Hematopoietic multipotent progenitor cell treated with erythropoietin and hydrocortisone succinate and interleukin-3 and kit ligand, for 6 days (in vitro differentiated cells): ENCODE measurements at places on chromosomes 1 and 21.

GRCh38 chr1:220818421-220819173 is 31.9 kb downstream of the MTARC1 start:
- DNase-seq = no peak

DNA sequence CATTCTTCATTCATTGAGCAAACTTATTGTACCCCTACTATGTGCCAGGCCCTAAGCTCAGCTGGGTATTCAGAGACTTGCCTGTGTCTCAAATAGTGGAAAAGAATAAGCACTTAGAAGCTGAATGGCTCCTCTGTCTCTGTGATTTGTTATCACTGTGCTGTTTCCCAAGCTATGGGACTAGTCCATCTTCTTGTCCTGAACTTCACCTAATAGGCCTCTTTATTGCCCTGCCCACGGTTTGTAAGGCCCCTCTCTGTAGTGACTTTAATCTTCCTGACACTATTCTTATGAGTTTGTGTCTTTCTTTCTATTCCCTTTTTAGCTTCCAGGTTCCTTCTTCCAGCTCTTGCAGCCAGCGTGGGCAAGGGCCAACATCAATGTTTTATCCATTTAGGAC is 85.4 kb upstream of the LPGAT1 start:
- no peak for DNase-seq

DNA sequence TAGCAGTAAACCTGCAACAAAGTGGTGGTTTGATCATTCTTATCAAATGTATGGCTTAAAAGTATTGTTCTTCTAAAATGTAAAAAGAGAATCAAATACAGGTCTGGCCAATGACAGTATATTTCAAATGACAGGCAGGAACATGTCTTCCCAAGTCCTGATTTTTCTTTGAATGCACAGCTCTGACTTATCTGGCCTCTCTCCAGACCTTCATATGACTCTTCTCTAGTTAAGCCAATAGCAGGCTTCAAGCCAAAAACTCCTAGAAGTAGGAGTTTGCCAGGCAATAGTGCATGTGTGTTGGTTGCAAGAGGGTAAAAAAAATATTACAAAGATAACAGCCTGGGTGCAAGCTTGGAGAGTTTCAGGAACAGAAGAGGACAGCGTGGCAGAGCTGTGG is 345.5 kb downstream of the SMYD3 start:
- DNase-seq = no peak

DNA sequence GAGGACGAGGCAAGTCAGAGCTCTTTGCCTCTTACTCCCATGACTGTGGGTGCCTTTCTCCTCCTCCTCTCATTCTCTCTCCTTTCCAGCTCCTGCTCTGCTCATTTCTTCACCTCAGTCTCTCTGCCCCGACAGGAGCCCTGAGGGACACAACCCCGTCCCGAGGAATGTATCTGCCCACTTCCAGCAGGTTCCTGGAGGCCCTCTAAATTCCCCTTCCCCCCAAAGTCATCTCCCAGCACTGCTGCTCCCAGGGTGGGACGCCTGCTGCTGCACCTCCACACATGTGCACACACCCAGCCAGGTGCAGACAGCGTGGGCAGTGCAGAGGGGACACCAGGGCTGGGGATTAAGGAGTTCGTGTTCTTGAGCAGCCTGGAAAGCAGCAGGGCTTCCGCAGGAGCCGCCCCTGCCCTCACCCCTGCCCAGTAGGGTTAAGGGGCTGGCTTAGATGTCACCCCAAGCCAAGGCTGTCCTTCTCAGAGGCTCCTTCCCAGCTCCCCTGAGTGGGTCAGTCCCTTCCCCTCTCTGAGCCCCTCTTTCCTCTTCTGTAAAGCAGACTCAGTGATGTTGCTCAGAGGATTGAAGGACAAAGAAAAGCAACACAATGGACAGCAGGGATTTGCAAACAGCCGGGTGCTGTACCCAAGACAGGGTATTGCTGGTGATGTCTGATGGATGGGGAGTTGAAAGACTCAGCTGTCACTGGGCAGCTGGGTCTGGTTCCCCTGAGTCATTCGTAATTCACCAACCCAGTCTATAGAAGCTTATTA is 346.0 kb downstream of the MATN1 start:
- no peak for DNase-seq

DNA sequence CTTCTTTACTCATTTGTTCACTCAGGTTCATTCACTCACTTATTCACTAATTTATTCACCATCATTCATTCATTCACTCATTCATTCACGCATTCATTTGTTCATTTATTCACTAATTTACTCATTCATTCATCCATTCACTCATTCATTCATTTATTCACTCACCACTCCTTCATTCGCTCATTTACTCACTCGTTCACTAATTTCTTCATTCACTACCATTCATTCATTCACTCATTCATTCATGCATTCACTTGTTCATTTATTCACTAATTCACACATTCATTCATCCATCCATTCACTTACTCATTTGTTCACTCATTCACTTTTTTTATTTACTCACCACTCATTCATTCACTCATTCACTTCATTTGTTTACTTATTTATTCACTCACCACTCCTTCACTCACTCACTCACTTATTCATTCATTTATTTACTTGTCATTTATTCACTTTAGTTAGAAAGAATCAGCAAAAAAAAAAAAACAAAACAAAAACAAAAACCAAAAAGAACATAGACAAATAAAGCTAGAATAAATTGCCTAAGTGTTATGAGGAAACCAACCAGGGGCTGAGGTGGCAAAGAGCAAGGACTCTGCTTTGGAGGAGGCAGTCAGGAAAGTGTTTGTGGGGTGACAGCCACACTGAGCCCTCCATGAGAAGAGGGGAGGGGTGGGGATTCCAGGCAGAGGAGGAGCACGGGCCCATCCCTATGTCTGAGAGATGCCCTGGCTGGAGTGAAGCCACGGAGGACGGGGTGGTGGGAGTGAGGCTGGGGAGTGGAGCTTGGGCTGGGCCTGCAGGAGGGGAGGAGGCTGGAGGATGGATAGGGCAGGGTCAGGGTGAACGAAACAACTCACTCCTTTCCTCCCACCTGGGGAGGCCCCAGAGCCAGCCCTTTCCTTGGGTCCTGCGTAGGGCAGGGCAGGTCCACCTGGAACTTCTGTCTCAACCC is 129.2 kb upstream of the WNT4 start:
- no peak for DNase-seq

DNA sequence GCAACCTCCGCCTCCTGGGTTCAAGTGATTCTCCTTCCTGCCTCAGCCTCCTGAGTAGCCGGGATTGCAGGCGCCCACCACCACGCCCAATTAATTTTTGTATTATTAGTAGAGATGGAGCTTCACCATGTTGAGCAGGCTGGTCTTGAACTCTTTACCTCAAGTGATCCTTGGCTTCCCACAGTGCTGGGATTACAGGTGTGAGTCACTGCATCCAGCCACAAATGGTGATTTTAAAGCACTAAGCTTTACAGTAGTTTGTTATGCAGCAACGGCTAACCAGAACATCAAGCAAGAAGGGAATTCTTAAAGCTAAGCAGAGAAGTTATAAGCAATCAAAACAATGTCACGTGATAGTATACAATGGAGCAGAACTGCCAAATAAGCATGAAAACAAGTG is 65.7 kb downstream of the NVL start:
- no peak for DNase-seq

- no peak for DNase-seq
Observed at GRCh38 chr21:35578347-35578782, 482.0 kb downstream of the SETD4 start.

DNA sequence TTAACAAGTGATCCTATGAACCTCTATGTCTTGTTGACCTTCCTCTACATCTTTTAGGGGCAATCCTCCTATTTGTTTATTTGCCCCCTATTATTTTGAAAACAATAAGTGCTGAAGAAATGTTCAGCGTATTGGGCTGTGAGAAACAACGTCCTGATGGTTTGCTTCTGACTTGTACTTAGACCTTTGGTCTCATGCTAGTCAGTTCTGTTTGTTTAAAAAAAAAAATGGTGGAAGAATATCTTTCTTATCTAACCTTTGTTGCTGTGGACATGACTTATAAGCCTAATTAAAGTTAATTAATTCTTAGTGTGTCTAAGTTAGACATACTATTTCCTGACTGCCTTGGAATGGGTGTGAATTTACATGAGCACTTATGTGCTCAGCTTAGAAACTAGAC is 20.7 kb downstream of the ATP1A1 start:
- no peak for DNase-seq

- DNase-seq = no peak
Observed at GRCh38 chr1:244104309-244105060, 53.4 kb downstream of the ZBTB18 start.

DNA sequence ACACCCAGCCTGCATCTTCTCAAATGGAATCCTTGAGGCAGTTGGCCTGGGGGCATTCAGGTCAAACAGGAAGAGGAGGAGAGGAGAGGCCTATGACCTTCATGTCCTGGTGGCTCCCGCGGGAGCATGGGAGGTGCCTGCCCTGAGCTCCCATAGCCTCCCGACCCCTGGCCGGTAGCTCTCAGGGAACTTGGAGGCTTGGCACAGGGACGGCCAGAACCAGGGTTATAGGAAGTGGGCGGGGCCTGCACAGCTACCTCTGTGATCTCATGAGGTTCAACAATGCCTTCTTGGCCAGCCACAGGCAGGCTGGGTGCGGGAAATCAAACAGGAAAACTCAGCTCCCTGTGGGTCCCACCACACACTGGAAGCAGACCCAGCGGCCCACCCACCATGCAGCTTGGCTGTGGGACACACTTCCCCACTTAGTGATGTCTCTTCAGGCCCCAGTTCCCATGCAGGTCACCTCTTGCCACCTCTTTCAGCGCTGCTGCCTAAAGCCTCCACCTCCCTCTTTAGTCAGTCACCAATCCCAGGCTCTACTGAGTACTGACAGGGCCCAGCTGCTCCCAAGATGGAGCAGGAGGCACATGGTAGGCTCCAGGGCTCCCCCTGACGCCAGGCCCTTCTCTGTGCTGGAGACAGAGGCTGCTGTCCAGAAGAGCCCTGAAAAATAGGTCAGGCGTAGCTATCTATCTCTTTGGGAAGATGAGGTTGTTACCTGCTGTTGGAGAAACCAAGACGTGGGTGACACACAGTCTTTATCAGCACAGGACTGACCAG is at the start of gene SLFNL1:
TSS of gene SLFNL1 (minus strand) at position 200 of the 783 bp plus-strand sequence. CDS start 1,065 bp downstream, outside the sequence.
- peak; percentile 58 for DNase-seq

DNA sequence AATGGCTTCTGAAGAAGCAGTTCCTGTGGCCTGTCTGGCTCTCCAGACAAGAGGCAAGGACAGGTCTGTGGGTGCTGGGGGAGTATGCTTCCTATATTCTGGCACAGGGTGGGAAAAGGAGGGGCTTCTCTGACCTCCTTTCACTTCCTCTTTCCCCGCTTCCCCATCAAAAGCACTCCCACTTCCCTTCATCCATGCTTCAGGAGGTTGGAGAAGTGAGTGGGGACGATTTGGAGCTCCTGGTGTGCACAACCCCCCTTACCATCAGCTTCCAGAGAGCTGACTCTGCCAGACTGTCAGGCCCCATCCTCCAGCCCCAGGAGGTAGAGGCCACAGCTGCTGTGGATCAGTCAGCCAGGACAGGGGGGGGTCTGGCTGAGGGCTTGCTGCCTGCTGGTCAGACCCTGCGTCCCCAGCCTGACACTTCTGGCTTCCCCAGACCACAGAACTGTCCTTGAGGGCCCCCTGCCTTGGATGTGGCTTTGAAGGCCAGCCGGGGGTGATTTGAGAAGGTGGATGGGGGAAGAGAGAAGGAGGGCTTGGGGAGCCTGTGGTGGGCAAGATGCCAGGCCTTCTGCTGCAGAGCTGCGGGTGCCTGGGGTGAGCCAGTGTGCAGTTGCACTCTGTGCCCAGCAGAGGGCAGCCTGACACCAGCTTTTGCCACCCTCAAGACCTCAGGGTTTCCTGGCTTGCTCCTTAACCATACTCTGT is 21.5 kb upstream of the TMEM222 start:
- DNase-seq = peak; percentile 89

DNA sequence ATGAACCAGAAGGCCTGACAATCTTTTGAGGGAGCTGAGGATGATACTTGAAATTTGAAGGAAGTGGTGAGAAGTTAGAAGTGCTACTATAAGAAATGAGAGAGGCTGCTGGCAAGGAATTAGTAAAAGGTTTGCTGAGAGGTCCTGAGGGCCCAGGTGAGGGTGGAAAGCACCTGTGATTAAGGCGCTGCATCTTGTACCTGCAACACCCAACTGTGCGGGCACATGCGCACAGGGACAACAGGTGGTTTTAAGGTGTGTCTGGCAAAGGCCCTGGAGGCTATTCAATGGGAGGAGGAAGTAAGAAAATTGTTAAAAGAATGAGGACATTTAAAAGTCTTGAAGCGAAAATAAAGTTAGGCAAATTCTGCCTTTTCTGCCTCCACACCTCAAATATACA is 349.3 kb downstream of the RGS7 start:
- no peak for DNase-seq

- no peak for DNase-seq
Observed at GRCh38 chr1:160307118-160307791, 22.3 kb upstream of the PEX19 start.

GRCh38 chr1:66267201-66267940 is 266.6 kb upstream of the SGIP1 start:
- DNase-seq = no peak

DNA sequence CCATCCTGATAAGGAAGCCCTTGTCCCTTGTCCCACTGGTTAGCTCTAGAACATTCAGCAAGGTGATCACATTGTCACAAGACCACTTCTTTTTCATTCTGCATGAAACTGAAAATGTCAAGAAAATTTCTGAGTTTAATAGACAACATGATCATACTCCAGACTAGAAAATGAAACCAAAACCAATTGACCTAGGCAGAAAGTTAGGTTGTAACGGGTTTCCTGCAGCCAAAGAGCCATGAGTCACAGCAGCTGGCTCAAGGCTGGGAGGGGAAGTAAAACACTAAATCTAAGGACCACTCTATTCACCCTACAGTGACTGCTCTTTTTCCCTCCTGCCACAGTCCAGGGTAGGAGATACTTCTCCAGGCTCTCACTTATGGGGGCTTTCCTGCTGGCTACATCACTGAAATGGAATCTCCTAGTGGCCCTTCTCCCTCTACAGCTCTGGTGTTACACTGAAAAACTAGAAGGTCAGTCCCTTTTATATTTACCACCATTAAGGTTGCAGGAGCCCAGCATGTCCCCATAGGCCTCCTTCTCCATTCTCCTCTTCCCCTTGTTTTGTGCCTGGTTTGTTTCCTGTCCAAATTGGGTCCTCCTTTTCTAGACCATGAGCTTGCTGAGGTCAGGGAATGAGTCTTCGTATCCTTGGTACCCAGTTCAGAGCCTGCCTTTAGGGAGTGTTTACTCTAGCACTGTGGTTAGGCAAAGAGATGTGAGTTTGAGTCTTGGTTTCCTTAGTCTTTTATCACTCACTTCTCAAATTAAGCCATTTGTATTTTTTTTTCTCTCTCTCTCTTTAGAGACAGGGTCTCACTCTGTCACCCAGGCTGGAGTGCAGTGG is 236.5 kb upstream of the JUN start:
- DNase-seq = peak; percentile 69

DNA sequence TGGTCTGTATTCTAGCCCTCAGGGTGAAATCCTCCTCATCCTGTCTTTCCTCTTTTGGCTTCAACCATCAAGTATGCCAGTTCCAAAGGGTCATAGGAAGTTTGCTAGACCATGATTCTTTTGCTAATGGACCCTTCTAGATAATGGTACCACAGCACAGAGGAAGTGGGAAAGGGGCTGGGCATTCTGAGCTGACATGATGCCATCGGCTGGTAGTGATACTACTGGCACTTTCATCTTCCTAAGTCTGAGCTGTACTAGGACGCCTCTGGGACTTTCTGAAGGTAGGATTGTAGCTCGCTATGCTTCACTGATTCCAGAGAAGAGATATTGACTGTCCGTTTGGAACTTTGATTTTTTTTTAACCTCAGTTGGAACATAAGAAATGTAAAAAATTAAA is 11.4 kb downstream of the FASLG start:
- no peak for DNase-seq

- no peak for DNase-seq
Observed at GRCh38 chr1:205536759-205537361, 32.4 kb downstream of the CDK18 start.

- DNase-seq = peak; percentile 37
Observed at GRCh38 chr1:84704872-84705417, 14.7 kb upstream of the SSX2IP start.
